Brain (organoid and tissue), 16 donors: ENCODE measurements at places on chromosomes 7 and 10.

GRCh38 chr7:10116511-10116910, 857.2 kb upstream of the PHF14 start:
- no peak for DNase-seq

DNA sequence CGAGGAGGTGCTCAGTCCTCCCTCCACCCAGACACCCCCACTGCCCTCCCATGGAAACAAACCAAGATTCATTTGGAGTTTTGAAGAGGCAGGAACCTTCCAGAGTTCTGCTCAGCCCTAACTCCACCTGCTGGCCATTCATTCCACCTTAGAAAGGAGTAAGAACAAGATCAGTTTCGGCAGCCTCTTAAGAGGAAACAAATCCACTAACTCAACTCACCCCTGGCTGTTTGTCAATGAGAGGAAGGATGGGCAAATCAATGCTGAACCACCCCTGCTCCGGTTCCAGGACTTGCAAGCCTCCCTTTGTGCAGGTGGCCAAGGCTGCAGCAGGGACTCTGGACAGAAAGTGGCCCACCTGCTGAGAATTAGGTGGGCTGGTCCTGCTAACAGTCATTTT, 26.2 kb downstream of the CCDC3 start:
- DNase-seq: no peak

GRCh38 chr7:117793521-117793920, 79.7 kb downstream of the CTTNBP2 start:
- DNase-seq: no peak

DNA sequence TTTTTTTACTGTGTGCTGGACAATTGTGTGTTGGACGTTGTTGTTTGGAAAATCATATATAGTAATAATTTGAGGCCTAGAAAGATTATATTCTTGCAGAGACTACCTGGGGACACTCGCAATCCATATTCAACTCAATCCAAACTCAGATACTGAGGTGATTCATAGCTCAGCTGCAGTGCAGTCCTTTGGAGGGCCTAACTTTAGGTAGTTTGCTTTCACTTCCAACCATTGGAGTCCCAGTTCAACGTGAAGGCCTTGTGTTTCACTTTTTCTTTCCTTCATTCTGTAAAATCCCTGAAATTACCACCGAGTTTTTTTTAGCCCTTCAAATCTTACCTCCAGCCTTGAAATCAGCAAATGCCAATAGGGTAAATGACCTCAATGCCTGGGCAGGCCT, 32.3 kb downstream of the ATRNL1 start:
- DNase-seq: no peak

- no peak for DNase-seq
Measured at GRCh38 chr7:100358027-100358856, at the start of gene PILRB. PILRB (plus strand) TSS chr7:100358117; CDS start chr7:100358303, 186 bp downstream.
